Renal cortical epithelial cell (primary cell): ENCODE measurements at places on chromosomes 4 and X.

- no peak for DNase-seq
Measured at GRCh38 chr4:40858962-40859361, 109.2 kb downstream of the NSUN7 start.

DNA sequence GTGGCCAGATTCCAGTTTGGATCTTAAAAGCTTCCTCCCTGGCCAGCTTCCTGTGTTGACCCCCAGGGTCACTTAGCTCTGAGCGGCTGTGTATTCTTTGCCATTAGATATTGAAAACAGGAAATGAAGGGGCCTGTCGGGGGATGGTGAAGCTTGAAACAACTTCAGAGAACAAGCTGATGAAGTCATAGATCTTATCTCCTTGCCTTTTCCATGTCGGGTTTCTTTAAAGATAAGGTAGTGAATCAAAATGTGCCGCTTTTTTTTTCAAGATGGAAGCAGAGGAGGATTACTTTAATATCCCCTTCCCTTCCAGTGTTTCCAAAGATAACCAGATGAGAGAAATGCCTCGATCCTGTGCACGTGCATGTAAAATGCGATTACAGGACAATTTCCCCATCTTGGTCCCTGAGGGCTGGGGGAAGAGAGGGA lies 508.5 kb downstream of the MID1IP1 start:
- DNase-seq, result no peak

DNA sequence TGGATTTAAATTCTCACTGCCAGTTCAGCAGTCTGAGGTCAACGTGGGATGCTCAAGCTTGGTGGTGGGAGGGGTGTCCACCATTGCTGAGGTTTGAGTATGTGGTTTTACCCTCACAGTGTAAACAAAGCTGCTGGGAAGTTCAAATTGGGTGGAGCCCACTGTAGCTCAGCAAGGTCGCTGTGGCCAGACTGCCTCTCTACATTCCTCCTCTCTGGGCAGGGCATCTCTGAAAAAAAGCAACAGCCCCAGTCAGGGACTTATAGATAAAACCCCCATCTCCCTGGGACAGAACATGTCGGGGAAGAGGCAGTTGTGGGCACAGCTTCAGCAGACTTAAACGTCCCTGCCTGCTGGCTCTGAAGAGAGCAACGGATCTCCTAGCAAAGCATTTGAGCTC lies 14.9 kb upstream of the RRAGB start:
- no peak for DNase-seq

DNA sequence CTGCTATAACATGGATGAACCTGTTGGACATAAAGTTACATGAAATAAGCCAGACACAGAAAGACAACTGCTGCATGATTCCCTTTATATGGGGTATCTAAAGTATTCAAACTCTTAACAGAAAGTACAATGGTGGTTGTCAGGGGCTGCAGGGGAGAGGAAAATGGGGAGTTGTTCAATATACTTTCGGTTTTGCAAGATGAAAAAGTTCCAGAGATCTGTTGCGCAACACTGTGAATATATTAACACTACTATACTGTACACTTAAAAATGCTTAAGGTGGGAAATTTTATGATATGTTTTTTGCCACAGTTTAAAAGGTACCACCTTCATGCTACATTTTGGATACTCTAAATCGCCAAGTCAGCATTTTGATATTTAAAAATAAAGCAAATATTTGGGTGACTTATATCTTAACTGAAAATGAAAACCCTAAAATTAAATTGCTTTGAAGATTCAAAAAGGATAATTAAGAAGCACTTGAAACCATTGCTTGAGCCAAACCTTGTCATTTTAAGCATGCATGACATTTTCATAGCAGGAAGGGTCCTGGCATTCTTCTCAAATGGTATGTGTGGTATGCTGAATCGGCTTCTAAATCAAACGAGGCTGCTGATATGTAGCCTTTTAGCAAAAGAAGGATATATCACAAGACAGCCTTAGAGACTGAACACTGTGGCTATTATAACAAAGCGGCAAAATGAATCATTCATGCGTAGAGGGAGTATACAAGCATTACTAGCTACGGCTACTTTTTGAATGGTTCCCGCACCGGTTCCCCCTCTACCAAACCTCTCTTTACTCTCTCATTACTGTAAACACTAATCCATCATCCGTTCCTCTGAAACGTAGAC lies 607.1 kb upstream of the DIPK2B start:
- DNase-seq, result peak; percentile 76

GRCh38 chrX:85051627-85052026 lies 48.0 kb downstream of the APOOL start:
- DNase-seq, result no peak

GRCh38 chr4:14400307-14400706 lies 602.0 kb upstream of the CPEB2 start:
- no peak for DNase-seq

GRCh38 chr4:39932776-39933402 lies 44.8 kb downstream of the PDS5A start:
- no peak for DNase-seq

- DNase-seq, result peak; percentile 54
Measured at GRCh38 chr4:189202182-189202868, 738.3 kb upstream of the FRG1 start.

DNA sequence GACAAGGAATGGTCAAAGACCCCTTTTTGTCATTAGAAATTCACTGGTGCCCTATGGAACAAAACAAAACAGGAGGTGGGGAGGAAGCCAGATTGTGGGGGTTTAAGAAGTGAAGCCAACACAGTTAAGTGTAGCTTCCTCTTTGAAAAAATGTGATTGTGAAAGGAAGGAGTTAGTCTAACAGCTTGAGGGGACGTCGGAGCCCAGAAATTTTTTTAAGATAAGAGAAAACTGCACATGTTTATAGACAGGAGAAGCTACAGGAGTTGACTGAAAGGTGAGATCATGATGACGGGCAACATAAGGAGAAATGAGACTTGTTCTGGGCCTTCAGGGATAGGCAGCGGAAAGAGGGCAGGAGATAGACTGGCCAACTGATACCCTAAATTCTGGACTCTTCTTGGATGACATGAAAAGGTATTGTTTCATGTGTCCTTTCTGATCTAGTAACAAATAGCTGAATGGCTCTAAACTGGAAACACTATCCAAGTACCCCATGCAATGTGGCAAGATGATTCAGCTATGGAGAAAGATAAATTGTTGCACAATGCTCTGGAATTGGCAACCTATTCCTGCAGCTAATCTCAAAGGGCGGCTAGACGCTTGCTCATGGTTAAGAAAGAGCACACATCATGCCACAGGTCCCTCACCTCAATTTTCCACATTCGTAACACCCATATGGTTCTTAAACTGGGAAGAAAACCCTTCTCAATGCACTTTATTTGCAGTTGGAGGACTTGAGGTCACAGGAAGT lies 3.7 kb upstream of the HDAC8 start:
- DNase-seq, result peak; percentile 51

DNA sequence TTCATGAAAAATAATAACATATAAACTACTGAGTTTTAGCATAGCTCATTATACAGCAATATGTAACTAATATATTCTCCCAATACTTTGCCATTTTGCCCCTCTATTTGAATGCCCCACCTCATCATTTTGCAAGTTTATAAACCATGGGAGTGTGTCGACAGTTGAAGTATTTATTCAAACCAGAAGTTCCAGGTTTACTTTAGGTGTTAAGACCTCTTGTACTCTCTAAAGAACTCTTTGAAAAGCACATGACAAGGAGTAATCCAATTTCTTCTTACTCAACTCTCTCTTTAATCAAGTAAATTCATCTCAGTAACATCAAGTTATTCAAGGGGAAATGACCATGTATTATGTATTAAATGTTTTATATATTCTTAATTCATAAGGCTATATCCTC lies 240.7 kb downstream of the COX18 start:
- DNase-seq, result no peak

- DNase-seq, result no peak
Measured at GRCh38 chr4:19425146-19425545, 826.6 kb upstream of the SLIT2 start.

DNA sequence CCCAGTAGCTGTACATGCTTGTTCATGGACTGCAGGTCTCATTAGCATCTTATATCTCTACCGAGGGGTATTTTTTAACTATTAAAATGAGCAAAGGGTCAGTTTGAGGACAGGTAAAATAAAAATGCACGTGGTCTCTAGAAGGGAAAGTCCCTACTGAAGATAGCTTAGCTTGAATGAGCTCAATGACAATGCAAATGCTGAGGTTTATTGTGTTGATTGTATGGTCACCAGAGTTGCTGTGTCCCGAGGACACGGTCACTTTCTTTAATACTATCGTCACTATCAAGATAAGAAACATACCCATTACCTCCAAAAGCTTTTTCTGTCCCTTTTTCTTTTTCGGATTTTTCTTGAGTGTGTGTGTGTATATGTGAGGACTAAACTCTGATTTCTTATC lies 250.5 kb upstream of the PRKX start:
- DNase-seq, result no peak

- DNase-seq, result no peak
Measured at GRCh38 chrX:38103857-38104812, 97.8 kb downstream of the SYTL5 start.

GRCh38 chrX:115562480-115562847 lies 1.5 kb downstream of the PLS3 start:
- DNase-seq, result no peak

DNA sequence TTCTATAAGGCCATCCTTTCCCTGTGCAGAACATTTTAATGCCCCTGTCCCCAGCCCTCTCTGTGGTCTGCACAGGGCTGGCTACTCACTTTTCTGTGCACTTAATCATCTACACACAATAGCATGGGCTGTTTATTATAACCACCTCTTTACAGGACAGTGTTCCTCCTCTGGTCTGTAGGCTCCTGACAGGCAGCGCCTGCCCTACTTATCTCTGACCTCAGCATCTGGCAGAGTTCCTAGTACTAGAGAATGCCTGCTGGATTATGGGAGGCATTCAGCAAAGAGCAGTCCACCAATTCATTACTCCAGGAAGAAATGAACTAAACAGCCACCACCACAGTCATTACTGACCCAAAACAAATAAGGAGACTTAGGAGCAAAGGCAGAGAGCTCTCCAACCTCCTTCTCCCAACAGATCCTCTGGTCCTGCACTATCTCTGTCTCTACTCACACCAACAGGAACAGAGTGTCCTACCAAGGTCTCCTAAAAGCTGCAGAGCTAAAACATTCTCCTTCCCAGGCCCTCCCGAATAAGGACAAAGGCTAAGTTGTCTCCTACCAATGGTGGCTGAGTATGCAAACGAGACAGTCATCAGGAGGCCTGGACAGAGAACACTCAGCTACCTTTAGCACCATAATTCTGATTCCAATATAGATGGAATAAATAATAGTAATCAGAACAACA lies 279.2 kb downstream of the QDPR start:
- DNase-seq, result no peak

- no peak for DNase-seq
Measured at GRCh38 chrX:12802741-12803140, 11.5 kb downstream of the PRPS2 start.

- peak; percentile 87 for DNase-seq
Measured at GRCh38 chrX:151984328-151984727, 9.9 kb upstream of the GABRE start.

DNA sequence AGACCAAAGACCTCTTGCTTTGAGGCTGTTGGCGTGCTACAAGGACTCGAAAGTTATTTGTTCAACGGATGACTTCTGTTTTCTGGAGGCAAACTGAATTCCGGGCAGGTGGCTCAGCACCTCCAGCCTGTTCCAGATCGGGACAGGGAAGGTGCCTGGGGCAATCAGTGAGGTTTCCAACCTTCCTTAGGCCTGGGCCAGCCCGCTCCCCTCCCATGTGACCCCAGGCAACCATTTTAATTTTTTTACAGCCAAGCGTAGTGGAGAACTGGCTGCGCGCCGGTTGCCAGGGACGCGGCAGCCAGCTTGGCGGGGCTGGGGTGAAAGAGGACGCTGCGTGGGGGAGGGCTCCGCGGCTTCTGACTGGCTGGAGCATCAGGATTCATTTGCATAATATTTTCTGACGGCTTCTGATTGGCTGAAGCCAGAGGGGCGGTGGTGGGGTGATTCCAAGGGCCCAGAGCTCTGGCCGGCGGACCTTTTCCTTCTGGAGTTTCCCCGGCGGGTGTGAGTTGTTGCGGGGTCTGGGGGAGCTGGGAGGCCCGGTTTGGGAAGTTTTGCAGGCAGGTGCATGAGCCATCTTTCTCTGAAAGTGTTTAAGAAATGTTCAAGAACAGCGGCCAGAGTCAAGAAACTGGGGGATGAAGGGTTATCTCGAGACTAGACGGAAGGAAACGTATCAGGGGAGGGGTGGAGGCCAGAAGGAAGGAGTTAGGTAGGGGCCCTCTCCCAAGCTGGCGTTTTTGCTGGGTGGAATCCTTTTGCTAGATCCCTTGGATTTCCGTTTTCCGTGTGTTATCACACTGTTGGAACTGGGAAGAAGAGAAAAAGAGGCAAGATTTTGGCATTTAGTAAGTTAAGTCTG lies at the start of gene MID1IP1:
Gene MID1IP1, plus strand, starts transcription at position 479 of the 865 bp plus-strand sequence. CDS start 3,488 bp downstream, outside the sequence.
- peak; percentile 85 for DNase-seq

DNA sequence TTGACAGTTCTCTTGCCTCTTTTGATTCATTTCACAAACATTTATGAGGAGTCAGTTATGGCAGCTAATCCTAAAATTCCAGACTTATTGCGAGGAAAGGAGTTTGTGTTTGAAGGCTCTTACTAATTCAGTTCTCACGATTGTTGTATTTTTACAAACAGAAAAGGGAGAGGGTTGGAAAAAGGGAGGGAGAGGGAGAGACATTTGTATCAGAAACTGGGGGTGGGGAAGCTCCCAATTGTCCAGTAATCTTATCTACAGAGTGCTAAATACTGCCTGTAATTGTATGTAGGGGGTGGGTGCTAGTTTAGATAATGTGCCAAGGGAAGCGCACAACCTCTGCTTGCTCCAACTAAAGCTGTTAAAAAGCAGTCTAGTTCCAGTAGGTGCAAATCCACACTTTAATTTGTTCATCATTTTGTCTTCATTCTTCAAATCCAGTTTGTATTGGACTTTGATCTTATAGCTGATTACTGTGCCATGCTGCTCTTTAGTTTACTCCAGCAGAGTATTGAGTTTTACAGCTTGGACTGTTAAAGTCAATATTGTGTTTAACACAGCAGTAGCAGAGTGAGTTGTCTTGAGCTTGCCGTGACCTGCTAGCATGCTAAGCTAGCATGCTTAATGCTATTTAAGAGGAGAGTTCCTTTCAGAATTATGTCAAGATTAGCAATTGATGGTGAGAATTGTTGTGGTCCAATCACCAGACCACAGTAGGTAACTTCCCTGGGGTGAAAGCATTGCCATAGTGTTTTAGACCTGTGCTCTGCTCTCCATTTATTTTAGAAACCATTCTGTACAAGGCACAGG lies 13.9 kb downstream of the FNIP2 start:
- DNase-seq, result no peak

GRCh38 chr4:42357325-42357724 lies 40.0 kb upstream of the SHISA3 start:
- no peak for DNase-seq

GRCh38 chr4:1872870-1873269 lies 1.7 kb downstream of the NSD2 start:
- DNase-seq, result peak; percentile 60

- DNase-seq, result peak; percentile 33
Measured at GRCh38 chrX:12441381-12442128, 303.3 kb downstream of the FRMPD4 start.

DNA sequence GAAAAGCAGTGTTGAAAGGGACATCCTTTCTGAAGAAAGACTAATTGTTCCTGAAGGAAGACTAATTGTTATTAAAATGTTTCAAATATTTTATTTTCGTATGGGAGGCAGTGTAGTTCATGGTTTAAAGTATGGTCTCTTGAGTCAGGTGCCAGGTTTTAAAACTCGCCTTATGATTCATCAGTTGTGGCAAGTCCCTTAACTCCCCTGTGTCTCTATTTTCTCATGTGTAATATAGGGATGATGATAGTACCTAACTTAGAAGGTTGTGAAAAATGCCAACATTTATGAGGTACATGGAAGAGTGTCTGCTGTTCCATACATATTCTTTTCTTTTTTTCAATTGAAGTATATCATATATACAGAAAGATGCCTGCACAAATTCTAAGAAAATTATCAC lies 414.2 kb upstream of the DIPK2B start:
- DNase-seq, result no peak

GRCh38 chrX:14872355-14872754 lies 514 bp downstream of the FANCB start:
- DNase-seq, result no peak
